ENCODE measurements at places on chromosomes 7 and 10.

DNA sequence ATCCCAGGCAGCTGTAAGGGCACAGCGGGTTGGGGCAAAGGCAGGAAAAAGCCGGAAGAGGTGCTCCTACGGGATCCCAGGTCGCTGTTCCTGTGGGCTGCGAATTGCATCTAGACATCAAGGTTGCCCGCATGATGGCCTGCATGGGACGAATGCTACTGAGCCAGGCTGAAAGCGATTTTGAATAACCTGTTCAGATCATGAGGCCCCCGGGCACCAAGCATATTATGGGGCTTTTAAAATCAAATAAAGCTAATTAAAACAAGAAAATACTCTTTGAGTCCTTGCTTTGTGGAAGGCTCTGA, 37.1 kb downstream of the CAMK2B start:
- DNase-seq = no peak

DNA sequence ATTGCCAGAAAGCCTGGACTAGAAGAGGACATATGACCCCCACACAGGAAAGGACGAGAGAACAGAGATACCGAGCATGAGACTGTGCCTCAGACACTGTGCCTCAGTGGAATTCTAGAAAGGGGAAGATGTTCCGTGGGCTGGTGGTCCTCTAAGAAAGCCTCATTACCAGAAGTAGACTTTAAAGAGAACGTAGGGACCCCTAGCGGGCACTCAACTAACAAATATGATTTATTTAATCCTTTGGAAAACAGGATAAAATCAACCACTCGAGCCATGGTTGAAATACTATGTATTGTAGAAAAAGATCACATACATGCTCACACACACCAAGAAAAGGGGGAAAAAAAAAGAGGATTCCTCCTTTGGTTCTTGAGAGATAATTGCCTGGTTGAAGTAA, 701.2 kb upstream of the SORCS1 start:
- DNase-seq = no peak

DNA sequence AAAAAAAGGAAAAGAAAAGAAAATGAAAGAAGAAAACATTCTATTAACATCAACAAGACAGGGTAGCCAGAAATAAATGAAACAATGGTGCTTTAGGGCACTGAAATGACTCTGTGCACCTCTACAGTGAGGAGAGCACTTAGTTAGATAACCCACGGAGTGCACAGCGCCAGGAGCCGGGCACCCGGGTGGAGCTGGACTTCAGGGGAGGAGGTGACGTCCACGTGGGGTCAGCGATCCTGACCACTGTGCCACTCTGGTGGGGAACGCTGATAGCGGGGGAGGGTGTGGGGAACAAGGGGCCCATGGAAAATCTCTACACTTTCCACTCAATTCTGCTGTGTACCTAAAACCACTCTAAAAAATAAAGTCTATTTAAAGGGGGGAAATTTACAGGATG, 15.7 kb upstream of the CNPY1 start:
- no peak for DNase-seq

DNA sequence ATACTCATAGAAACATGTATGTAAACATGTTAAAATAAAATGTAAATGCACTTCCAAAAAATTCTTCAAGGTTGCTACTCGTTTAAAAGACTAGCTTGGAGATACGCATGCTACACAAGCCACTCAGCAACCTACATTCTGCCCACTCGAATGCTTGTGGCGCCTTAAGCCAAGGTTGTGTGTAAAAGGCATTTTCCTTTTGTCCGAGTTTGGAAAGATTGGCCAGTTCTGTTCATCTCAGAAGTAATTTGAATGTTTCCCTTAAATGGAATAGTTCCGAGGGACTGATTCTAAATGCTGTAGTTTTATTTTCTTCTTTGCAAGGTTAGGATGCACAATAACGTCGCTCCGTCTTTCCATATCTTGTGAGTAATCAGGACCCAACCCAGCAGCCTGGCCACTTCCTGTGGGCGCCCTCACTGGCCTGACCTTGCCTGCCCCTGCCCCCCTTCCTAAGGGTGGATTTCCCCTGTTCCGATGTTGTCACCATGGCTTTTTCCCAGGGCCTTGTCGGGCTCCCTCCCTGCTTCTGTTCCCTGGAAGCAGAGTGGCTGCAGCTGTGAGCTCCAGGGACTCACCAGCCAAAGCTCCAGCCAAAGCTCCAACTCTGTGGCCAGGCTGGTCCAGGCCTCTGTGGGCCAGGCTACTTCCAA, 70.6 kb downstream of the PTPRE start:
- no peak for DNase-seq

- DNase-seq = no peak
Observed at GRCh38 chr10:86756511-86757112, at the start of gene BMPR1A. Gene BMPR1A (plus strand): TSS chr10:86756619. CDS start chr10:86876019, 119,400 bp downstream.

DNA sequence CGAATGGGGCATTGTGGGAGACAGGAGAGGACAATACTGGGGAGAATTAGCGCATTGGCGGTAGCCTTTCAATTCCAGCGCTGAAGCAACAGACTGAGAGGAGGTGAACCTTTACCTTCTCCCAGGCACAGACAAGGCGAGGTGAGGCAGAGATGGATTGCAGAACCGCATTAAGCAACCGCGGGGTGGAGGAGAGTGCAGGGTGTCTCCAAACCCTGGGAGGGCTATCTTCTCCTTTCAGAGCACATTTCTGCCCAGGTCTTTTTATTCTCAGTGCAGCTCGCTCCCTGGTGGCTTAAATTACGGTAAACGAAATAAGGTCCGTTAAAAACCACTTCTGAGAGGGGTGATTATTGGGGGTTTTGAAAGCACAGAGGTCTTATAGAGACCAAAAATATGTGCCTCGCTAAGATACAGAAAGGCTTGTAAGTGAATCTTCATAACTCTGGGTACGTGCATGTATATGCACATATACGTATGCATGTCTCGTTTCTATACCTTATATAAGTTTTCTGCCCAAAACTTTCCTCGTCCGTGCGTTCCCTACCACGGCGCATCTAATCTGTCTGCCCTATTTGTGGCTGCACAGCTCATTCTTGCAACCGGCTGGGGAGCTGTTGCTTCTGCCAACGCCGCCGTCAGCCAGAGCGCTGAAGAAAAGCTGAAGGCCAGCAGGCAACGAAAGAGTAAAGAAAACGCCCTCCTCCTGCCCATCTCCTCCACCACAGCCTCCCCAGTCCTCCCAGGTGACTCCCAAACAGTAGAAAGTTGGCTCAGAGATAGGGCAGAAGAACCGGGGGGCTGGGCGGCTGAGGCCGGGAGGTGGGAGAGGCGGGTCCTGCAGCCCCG, 895 bp upstream of the ZNF804B start:
- DNase-seq = no peak

GRCh38 chr10:69389827-69390490, 26.8 kb downstream of the TACR2 start:
- DNase-seq = no peak

DNA sequence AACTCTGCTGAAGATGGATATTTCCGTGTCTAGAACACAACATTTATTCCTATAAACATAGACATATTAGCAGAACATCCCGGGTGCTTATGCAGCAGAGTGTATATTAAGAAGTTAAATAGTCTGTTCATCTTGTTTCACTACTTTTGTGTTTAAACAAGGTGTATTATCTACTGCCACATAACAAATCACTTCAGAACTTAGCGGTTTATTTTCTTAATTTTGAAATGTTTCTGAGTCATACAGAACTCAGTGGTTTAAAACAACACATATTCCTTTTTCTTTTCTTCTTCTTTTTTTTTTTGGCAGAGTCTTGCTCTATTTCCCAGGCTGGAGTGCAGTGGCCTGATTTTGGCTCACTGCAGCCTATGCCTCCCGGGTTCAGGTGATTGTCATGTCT, 25.8 kb downstream of the DENND10 start:
- DNase-seq = no peak

- no peak for DNase-seq
Observed at GRCh38 chr10:29358010-29358616, 69.2 kb downstream of the LYZL1 start.

DNA sequence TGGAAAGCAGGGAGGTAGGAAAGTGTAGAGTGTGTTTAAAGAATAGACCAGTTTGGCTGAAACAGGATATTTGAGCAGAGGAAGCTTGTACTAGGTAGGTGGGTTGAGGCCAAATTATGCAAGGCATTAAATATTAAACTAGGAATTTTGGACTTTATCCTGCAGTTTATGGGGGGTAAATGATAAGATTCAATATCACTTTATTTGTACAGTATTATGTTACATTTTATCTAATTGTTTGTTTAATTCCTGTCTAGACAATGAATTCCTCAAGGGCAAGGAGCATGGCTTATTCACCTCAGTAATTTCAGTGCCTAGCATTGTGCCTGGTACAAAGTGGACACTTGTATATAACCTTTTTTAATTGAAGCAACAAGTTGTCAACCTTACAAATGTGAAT, 125.9 kb downstream of the CFTR start:
- DNase-seq = no peak

GRCh38 chr7:142413280-142414000, 155.6 kb upstream of the PRSS58 start:
- no peak for DNase-seq

GRCh38 chr7:94182066-94182465, 177.9 kb upstream of the BET1 start:
- no peak for DNase-seq

DNA sequence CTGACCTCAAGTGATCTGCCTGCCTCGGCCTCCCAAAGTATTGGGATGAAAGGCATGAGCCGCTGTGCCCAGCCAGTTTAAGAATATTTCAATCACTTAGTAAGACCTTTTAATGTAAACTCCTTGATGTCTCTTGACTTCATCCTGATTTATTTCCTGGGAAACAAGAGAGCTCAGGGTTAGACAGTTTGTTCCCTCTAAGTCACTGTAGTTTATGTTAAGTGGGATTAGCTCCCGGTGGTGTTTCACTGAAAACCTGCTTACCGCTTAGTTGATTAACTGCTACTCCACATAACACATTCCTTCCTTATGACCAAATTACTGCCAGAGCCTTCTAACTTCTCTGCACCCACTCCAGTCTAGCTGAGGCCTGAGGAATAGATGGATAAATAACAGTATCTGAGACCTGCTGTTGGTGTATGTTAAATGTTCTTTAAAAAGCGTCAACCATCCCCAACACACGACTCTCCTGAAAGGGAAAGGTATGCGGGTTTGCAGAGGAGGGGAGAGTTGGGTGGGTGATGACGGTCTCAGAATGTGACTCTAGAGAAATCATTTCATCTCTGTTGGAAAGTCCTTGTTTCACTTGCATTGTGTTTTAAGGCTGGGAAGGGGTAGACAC, 48.7 kb downstream of the CREB3L2 start:
- no peak for DNase-seq

DNA sequence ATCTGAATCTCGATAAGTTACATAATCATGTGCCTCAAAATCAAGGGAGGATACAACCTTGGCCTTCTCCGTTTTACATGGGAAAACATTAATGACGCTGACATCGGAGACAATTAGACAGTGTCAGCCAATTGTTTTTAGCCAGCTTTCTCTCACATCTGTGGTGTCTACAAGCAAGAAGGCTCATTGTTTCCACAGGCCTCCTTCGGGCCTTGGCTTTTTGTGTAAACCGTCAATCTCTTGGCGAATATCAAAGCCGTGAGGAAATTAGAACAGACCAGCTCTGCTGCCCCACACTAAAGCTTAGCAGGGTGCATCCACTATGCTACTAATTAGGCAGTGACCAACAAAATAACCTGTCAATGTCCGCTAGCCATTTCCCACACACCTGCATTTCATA, 43.2 kb downstream of the VAX1 start:
- DNase-seq = no peak

- DNase-seq = no peak
Observed at GRCh38 chr10:45075216-45075615, 74.5 kb downstream of the ZNF22 start.

- DNase-seq = no peak
Observed at GRCh38 chr10:21092683-21093524, 195.8 kb upstream of the NEBL start.

GRCh38 chr7:50285269-50285668, 19.2 kb upstream of the IKZF1 start:
- no peak for DNase-seq

DNA sequence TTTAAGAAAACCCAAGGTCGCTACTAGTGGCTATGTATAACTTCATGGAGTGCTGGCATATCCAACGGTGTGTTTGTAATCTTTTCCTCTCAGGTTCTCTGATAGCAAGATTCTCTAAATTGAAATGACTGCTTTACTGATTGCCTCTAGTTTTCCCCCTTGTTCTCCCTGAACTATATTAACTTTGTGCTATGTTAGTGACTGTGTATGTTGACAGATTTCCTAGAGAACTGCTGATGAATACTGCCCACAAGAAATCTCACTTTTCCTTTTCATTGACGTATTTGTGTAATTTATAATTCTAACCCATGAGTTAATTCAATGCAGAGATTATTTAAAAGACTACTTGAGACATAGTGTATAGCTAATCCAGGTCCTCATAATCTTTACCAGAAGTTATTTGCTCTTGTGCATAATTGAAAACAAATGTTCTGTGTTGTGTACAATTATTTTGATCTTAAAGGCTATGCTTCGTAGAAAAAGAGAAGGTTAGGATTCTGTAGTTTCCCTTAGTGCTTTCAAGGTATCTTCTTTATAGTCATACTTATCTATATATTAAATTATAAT, 70.6 kb upstream of the GLCCI1 start:
- no peak for DNase-seq

- DNase-seq = no peak
Observed at GRCh38 chr7:79241288-79242060, 212.0 kb downstream of the MAGI2 start.

GRCh38 chr7:142263598-142264380, 5.9 kb upstream of the PRSS58 start:
- no peak for DNase-seq

DNA sequence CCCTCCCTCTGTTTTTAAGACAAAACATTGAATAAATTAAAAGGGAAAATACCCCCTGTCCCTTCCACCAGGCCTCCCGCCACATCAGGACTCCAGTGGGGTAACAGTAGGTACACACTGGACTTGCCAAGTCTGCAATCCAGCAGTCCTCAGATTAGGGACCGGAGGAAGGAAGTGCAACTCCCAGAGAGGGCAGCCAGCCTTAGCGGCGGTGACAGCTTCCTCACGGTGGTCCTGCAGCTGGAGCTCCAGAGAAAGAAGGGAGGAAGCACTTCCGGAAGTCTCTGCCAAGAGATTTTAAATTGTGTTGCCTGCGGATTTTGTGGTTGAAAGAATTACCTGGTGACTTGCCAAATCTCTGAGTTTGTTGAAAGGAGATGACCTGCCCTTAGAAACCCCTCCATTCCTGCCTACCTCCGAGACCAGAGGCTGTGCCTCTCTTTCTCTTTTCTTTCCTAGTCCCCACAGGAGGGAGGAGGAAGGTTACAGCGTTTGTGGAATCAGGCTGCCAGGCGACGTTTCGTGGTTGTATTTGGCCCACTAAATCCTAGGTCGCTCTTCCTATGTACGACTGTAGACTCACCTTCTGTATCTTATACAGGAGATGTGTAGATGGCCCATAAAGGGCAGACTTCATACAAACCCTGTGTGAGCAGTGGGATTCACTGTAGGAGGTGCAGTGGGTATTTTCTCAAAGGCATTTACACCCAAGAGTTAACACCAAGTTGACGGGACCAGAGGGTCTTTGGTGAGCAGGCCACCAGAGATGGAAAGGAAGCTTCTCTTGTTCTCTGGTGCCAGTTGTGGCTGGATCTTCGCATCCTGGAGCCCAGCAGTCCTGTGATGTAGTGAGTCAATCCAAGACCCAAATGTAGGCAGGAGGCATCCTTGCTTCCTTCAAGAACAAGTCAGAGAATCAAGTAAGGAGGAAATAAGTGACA, 77.9 kb downstream of the INSIG1 start:
- no peak for DNase-seq

GRCh38 chr7:136018104-136018503, 40.9 kb upstream of the MTPN start:
- DNase-seq = no peak

- no peak for DNase-seq
Observed at GRCh38 chr7:147251751-147252325, 1135.2 kb downstream of the CNTNAP2 start.

- DNase-seq = no peak
Observed at GRCh38 chr10:31605861-31606525, 287.0 kb downstream of the ZEB1 start.

Measured in activated CD4-positive, CD25-positive, alpha-beta regulatory T cell treated with anti-CD3 and anti-CD28 coated beads, Interleukin-2, amount 50 U/mL, for 72 hours (primary cell).